ENCODE measurements at places on chromosomes 12 and 14.

DNA sequence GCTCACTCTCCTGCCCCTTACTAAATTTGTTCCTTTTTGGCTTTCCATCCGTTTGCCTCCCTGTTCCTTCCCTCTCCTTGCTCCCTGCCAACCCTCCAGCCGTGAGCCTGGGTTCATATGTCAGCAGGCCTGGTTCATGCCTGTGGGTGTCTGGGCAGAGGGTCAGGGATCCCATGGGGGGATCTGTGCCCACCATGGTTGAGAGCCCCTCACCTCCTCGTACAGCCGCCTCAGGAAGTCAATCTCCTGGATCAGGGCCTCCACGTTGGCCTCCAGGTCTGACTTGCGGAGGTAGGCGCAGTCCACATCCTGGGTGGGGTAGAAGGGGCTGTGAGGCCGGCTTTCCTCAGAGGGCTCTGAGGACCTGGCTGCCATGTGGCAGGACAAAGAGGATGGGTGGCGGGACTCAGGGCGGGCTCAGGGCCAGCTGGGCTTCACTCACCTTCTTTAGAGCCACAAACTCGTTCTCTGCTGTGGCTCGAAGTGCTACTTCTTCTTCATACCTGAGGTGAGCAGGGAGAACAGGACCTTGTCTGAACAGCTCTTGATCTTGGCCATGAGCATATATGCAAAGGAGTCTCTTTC is 3.6 kb downstream of the KRT83 start:
- DNase-seq: no peak

DNA sequence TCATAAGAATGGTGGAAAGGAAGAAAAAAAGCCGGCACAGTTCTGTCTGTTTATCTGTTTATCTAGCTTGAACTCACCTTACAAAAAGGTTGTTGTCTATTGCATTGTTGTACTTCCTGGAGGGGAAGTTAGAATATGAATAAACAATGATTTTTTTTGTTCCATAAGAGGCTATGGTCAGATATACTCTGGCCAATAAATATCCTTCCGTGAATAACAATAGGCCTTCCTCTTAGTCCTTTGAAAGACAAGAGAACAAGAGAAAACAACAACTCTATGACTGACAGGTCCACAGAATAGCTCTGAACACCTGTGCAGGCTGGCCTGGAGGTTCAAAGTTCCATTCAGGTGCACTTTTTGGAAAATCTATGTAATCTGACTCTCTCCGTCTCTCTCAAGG is 192.8 kb upstream of the KRR1 start:
- DNase-seq: no peak

- no peak for DNase-seq
Measured at GRCh38 chr12:53860426-53861345, 77.9 kb upstream of the HOXC13 start.

- DNase-seq: no peak
Measured at GRCh38 chr14:67285876-67286452, 44.7 kb downstream of the PALS1 start.

- DNase-seq: no peak
Measured at GRCh38 chr12:97555547-97556187, 93.1 kb downstream of the RMST start.

Measured in stimulated activated naive CD4-positive, alpha-beta T cell (primary cell).